ENCODE measurements at places on chromosomes 16 and 17.

GRCh38 chr16:14146445-14146844, 75.3 kb downstream of the MRTFB start:
- no peak for DNase-seq

DNA sequence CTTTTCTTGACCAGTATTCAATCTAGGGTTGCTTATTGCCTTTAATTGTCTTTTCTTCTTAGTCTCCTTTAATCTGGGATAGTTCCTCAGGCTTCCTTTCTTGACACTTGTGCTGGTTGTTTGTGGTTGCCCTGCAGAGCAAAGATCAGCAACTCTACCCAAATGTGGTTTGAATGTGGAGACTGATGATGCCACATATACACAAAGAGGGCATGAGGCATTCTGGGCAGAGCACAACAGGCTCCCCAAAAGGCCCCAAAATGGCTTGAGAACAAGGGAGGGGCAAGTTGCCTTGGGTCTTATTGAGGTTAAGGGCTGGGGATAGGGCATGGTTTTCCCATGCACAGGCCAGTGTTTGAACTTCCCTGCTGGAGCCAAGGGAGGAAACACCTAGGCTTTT, 29.8 kb upstream of the HOXB9 start:
- no peak for DNase-seq

DNA sequence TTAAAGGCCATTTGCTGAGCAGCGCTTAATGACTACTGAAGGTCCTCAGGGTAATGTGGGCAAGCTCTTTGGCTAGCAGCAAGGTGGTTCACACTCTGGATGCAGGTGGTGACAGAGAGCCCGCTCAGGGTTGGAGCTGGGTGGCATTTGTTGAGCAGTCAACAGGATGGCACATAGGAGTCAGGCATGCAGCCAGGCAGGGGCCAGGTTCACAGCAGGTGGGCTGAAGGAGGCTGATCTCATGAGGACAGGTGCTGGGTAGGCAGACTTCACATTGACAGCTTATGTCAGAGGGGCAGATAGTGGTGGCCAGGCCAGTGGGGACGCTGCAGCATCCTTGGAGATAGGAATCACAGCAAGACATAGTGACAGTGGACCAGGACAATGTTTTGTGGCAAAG, 4.5 kb downstream of the KRTAP3-1 start:
- no peak for DNase-seq

DNA sequence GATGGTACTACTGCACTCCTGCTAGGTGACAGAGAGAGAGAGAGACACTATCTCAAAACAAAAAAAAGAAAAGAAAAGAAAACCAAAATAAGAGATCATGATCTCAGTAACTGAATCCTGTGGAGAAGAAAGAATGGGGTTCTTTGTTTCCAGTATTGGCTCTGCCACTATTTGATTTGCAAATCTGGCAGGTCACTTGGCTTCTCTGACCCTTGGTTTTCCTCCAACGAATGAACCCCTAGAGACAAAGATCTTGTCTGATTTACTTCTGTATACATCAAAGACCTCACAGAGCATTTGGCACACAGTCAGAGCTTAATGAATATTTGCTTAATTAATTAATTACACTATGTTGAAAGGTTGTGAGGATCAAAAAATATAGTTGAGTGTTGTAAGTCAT, 47.9 kb upstream of the NLK start:
- DNase-seq = no peak

DNA sequence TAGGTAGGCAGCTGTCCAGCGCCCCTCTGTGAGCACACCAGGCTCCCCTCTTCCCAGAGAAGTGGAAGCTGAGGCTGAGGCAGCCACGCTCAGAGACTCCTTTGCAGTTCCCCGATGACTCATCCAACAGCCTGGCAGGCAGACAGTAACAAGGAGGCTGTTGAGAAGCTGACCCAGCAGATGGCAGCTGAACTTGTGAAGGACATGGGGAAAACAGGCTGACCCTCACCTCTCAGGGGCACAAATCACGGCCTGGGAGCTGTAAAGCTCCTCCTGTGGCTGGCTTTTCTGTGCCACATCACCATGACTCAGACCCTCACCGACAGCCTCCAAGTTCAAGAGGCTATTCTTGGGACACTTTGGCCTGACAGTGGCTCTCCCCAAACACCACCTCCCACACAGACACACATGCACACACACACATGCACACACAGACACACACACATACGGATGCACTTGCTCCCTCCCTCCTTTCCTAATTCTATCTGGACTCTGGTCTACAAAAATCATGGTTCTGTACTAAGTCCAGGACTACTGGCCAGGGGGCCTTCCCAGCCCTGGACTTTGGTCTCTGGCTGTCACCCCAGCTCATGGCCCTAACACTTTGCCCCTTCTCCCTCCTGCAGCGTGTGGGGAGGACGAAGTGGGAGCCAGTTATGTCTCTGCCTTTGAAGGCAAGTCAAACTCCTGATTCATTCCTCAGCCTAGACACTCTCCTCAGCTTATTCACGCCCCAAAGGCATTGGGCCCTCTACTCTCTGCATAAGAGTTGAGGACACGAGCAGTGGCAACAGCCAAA, 23.2 kb downstream of the MAP3K14 start:
- no peak for DNase-seq

GRCh38 chr17:73611630-73612029, 32.6 kb downstream of the SDK2 start:
- no peak for DNase-seq

DNA sequence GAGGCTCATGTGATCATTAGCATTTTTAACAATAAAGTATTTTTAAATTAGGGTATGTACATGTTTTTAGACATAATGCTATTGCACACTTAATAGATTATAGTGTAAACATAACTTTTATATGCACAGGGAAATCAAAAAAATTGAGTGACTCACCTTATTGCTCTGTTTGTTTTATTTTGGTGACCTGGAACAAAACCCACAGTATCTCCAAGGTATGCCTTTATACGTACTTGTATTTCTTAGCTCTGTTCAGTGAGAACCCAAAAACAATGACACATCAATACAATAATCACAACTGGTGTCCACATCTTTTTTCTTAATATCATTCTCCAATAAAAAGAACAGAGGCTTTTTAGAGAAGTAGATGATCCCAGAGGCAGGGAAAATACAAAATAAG, 112.2 kb downstream of the CYB561 start:
- DNase-seq = no peak

- DNase-seq = no peak
Measured at GRCh38 chr16:86491640-86492023, 18.7 kb upstream of the FOXF1 start.

DNA sequence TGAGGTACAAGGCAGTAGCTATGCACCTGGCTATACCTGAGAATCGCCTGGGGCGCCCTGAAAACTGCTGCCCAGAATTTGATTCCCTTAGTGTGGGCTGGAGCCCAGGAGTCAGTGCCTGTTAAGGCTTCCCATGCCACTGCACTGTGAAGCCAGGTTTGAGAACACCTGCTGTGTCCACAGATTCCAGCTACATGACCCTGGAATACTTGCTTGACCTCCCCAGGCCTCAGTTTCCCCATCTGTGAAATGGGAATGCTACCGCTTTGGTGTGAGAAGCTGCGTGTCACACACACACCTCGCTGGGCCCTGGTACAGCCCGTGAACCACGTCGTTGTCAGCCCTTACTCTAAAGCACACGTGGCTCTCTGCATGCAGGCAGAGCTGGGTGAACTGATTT, 271.0 kb downstream of the C16orf95 start:
- no peak for DNase-seq

DNA sequence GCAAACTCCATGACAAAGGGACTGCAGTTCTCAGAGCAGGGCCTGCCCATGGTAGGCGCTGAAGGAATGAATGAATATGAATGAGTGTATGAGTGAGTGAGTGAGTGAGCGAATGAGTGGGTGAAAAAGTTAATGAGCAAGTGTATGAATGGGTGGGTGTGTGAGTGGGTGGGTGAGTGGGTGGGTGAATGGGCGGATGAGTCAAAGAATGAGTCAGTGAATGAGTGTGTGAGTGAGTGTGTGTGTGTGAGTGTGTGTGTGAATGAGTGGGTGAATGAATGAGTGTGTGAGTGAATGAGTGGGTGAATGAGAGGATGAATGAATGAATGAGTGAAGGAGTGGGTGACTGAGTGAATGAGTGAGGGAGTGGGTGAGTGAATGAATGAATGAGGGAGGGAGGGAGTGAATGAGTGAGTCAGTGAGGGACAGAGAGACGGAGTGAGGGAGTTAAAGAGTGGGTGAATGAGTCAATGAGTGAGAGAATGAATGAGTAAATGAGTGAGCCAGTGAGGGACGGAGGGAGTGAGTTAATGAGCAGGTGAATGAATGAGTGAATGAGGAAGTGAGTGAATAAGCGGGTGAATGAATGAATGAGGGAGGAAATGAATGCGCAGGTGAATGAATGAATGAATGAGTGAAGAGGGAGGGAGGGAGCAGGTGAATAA, 11.1 kb upstream of the CHMP6 start:
- DNase-seq = no peak

DNA sequence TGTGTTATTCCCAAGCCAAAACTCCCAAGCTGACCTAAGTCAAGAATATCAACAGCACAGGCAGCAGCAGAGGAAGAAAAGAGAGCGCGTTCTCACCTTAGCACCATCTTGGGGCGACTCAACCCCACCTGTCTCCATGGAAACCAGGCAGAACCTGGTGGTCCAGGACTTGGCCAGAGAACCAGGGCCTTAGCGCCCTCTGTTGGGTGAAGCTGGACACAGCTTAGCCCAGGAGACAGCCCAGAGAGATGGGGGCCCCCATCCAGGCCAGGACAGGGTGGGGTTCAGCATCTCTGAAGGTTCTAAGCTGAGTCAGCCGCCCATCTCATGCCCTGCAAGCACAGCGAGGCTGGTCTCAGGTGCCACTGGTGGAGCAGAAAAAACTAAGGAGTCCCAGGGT, 60.1 kb upstream of the TMEM132E start:
- peak; percentile 43 for DNase-seq

DNA sequence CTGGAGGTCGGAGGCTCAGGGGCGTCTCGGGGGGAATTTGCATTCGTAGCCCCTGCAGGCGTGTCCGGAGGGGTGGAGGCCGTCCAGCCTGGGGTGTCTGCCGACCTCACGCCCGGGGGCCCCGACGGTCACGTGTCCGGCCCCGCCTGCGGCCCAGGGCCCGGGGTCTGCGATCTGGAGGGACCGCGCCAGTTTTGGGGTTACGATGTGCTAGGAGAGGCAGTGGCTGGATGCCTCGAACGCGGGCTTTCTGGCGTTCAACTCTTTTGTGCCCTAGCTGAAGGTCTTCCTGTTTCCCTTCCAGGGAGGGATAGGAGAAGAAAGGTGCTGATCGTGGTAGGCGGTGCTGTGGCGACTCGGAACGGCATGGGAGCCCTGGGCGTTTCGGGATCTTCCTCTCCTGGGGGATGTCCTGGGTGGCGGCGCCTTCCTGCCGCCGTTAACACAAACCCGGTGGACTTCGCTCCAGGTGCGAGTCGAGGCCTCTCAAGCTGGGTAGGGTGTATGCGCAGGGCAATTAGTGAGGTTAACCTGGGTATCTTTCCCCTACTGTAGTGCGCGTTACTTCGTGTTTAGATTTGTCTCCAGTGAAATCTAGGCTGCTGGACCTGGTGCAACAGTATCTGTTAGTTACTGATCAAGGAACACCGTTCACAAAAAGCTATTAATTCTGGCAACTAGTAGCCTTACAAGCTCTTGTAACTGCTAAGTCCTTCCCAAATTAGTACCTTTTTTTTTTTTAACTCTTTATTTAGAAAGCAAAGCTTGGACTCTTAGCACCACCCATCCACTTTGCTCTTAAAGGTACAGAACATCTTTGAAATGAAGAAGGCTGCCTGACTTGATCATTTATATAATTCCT, 1.3 kb downstream of the AKAP1 start:
- peak; percentile 50 for DNase-seq
